ENCODE measurements at places on chromosomes 1 and 21. TPM values are rescaled to one million over a fixed set of nuclear protein-coding genes. Genes with fewer than 3 reads are reported as not detected.

The PIK3R3 gene
- 47.5 TPM for total RNA-seq

The CSMD2 gene
- 1.8 TPM for total RNA-seq

The BLZF1 gene
- 21.7 TPM for total RNA-seq

The S100A8 gene
- 678 TPM for total RNA-seq

The NMNAT2 gene
- 8.2 TPM for total RNA-seq

The IFI6 gene
- 62.2 TPM for total RNA-seq

The UBL4B gene
- not detected for total RNA-seq

The AADACL3 gene
- total RNA-seq = not detected

The NID1 gene
- 12.4 TPM for total RNA-seq

The CFHR1 gene
- total RNA-seq = not detected
